CD4-positive, alpha-beta T cell treated with Interleukin-6 for 4 hours (primary cell): ENCODE measurements at places on chromosomes 3 and 15.

- peak; percentile 52 for DNase-seq
Measured at GRCh38 chr3:71581457-71582035, 2.0 kb downstream of the FOXP1 start.

GRCh38 chr15:26866298-26867199, at the start of gene GABRA5:
GABRA5 (plus strand) TSS chr15:26867062; CDS start chr15:26869249, 2,187 bp downstream.
- no peak for DNase-seq

- no peak for DNase-seq
Measured at GRCh38 chr3:16412192-16412800, 101.2 kb downstream of the RFTN1 start.

DNA sequence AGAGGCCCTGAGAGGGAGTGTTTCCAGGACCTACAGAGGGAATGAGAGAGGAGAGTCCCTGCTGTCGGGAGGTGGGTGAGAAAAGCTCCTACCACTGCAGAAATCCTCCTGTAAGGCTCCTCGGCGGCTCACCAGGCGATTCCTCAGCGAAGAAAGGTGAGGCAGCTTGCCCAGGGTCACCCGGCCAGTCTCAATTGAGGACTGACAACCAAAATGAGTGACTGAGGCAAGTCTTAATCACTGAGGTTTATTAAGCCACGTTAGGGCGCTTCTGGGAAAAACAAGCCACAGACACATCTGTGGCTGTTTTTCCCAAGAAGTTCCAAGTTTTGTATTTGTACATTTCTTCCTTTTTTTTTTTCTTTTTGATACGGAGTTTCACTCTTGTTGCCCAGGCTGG, 48.5 kb downstream of the ZDHHC19 start:
- no peak for DNase-seq

GRCh38 chr3:142057331-142057725, 92.0 kb downstream of the TFDP2 start:
- DNase-seq: no peak

- DNase-seq: no peak
Measured at GRCh38 chr3:182357928-182358327, 435.4 kb upstream of the ATP11B start.

DNA sequence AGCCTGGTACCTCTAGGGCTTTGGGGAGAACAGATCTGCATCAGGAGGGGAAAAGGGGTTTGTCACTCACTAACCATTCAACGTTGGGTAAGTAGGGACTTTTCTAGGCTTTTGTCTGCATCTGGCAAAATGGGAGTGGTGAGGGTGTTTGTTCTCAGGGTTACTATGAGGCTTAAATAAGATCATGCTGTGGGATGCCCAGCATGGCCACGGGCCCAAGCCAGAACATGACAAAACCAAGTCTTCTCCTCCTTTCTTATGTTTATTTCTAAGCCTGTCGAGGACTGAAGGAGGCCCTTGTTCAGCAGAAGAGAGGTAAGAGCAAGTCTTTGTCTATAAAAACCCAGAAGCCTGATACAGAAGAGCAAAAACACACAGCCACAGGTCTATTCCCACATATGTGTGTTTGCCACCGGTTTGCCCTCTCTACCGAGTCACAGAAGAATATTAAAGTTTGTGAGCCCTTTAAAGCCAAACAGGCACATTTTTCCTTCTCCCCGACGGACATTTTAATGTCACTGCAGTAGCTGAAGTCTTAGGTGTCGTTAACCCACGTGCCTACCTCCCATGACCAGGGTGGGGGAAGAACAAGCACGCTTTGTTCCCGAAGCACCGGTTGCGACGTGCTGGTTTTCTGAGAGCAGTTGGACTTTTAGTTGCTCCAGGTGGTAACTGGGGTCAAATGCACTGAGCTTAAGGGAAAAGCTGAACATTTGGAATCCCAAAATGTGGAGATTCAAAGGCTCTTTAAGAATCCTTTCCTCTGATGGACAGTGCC, 72.1 kb downstream of the NOX5 start:
- DNase-seq: no peak

DNA sequence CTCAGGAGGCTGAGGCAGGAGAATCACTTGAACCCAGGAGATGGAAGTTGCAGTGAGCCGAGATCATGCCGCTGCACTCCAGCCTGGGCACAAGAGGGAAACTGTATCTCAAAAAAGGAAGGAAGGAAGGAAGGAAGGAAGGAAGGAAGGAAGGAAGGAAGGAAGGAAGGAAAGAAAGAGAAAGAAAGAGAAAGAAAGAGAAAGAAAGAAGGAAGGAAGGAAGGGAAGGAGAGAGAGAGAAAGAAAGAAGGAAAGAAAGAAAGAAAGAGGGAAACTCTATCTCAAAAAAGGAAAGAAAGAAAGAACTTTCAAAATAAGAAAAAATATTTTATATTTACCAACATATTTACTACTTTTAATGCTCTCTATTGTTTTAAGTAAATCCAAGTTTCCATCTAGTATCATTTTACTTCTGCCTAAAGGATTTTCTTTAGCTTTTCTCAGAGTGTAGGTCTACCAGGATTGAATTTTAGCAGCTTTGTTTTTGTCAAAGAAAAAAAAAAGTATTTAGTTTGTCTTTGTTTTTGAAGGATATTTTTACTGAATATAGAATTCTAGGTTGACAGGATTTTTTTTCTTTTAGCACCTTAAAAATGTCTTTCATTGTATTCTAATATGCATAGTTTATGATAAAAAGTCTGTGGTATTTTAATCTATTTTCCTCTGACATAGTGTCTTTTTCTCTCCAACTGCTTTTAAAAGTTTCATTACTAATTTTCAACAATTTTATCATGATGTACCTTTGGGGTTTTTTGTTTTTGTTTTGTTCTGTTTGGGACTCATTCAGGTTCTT, 47.2 kb upstream of the CORO2B start:
- no peak for DNase-seq

GRCh38 chr3:21638488-21638887, 112.5 kb downstream of the ZNF385D start:
- DNase-seq: no peak

DNA sequence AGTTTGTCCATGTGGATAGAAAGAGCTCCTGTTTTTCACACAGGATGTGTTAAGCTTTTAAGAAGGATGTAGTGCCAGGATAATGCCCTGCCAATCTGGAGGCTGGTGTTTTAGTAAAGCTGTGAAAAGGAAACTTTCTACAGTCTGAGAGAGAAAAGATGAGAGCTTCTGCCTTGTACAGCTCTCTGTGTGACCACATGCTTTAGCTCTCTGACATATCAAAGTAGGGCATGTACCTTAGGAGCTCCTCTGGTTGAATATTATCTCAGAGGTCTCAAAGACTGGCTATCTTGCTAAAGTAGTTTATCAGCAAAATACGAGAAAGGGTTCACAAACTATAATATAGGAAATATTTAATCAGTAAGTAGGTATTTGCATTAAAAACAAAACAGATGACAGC, 30.4 kb downstream of the CDIN1 start:
- no peak for DNase-seq

- DNase-seq: peak; percentile 75
Measured at GRCh38 chr15:41115652-41116115, 396 bp downstream of the INO80 start.

GRCh38 chr3:22777834-22778233, 425.3 kb upstream of the UBE2E2 start:
- no peak for DNase-seq

DNA sequence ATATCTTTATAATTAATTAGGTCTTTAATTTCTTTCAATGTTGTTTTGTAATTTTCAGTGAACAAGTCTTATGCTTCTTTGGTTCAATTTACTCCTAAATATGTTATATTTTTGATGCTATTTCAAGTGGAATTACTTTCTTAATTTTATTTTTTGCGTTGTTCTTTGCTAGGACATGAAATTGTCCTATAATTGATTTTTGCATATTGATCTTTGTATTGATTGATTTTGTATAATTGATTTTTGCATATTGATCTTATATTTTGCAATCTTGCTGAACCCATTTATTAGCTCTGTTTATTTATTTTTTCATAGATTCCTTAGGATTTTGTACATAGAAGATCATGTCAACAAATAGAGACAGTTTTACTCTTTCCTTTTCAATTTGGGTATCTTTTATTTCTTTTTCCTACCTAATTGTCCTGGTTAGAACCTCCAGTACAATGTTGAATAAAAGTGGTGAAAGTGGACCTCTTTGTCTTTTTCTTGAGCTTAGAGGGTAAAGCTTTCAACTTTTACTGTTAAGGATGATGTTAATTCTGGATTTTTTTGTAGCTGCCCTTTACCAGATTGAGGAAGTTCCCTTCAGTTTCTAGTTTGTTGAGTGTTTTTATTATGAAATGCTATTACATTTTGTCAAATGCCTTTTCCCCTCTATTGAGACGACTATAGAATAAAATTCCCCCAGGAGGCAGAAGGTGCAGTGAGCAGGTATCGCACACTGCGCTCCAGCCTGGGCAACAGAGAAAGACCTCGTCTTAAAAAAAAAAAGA, 36.8 kb upstream of the CCDC50 start:
- DNase-seq: no peak

- DNase-seq: no peak
Measured at GRCh38 chr15:58932710-58933280, 684 bp downstream of the SLTM start.

- no peak for DNase-seq
Measured at GRCh38 chr15:84764989-84765388, 16.6 kb downstream of the ZNF592 start.

DNA sequence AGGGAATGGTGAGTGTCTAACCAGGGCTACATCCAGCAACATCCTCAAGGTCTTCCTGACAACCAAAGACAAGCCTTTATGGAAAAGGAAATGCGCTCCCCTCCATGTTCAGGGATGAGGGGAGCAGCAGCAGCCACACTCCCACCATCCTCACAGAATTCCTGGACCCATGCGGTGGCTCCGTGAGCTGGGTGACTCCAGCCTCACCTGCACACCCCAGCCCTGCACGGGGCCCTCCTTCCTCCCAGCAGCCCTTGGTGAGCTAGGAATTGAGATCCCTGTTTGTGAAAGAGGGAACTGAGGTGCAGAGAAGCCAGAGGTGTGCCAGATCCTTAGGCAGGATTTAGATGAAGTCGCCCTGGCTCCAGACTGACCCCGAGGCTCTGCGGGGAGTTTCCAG, 52.3 kb downstream of the GRIP2 start:
- no peak for DNase-seq

DNA sequence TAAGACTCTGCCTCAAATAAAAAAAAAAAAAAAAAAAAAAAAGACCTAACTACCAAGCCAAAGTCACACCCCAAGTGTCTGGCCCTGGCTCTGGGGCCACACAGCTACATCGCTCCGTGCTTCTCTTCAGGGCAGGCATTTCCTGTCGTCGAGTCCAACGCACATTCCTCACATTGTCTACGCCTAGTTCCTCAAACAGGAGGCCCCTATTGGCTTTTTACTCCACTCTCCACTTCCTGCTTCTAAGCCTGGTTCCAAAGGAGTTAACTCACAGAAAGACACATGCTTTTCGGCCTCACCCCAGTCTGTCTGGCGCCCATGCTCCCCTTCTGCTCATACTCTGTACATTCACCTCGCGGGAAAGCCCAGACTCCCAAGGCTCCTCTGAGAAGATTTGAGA, 28.8 kb downstream of the KNG1 start:
- no peak for DNase-seq

- no peak for DNase-seq
Measured at GRCh38 chr3:20141851-20142250, 44.2 kb downstream of the SGO1 start.

DNA sequence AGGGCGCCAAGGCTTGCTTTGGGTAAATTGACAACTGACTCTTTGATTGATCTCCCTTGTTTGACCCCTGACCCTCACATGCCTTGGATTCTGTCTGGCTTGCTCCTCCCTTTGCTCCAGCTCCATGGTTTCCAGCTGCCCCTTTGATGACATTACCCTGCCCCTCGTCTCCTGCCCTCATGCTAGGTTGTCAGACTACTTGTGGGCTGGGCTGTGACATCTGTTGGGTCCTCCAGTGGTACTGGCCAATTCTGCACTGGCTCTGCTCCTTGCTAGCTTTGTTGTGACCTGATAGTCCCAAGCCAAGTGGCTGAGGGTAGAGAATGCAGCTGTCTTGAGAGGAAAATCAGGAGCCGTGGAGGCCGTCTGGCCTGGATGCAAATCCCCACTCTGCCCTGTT, 6.2 kb downstream of the THSD4 start:
- no peak for DNase-seq

DNA sequence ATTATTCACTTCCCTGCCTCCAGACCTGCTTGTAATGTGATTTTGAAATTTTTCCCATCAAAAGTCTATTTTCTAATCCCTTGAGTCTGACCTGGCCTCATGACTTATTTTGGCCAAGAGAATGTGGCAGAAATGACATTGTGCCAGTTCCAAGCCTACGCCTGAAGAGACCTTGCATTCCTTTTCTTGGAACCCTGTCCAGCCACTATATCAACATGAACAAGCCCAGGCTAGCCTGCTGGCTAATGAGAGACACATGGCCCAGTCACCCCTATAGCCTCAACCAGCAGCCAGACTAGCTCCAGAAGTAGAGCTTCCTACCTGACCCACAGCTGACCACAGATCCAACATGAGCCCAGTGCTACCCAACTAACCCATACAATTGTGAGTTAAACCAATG, 121.1 kb upstream of the ACP3 start:
- no peak for DNase-seq

- DNase-seq: no peak
Measured at GRCh38 chr15:68643216-68643830, 64.5 kb downstream of the CORO2B start.
